ENCODE measurements at places on chromosomes 7 and 10.

- DNase-seq, result no peak
Measured at GRCh38 chr10:109178591-109178990, 744.7 kb downstream of the XPNPEP1 start.

DNA sequence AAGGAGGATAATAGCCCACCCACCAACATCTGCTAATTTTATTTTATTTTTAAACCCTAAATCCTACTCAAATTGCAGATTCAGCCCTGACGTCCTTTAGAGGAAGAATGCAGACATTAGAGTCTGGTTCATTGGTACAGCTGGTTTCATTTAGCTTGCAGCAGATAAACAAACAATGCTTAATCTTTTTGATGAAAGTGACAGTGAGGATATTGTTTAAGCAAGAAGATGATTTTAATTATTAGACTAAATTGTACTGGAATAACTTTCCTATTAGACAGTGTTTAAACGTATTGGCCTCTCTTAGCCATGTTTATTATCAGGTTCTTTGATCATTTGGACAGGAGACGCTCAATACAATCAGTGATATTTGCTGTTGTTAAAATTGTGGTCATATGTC is 164.8 kb downstream of the CDK14 start:
- no peak for DNase-seq

DNA sequence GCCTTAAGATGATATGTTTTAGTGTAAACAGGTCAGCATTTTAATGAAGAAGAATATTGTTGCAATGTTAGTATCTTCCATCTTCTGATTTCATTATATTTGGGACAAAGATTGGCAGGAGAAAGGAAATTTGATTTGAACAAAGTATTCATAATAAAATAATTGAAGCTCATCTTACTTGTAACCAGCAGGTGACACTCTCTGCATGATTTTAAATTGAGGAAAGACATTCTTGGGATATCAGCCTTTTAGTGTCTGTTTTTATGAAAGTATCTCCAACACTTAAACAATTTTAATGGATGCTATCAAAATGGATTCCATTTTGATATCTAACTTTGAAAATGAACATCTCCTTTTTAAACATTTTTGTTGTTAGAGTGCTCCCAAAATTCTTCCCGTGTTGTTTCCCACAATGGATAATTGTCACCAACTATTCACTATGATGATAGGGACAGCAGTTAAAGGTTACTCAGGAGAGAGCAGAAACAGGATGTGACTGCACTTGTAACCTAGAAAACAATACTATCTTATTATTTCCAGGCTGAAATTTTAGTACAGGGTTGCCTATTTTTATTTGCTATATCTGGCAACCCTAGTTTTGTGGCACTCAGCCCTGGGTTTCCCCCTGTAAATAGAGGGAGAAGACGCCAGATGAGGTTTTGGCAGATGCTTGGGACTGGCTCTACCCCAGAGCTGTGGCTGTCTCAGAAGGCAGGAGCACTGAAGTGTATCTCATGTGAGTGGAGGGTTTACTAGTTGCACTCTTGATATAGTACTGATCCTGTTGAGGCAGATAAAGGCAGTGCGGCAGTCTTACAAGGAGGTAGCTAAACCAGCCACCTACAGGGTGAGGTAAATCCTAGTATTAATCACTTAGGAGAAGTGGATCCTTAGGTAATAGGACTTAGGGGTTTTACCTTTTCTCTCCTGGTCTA is 31.0 kb upstream of the ABCB4 start:
- peak; percentile 20 for DNase-seq

DNA sequence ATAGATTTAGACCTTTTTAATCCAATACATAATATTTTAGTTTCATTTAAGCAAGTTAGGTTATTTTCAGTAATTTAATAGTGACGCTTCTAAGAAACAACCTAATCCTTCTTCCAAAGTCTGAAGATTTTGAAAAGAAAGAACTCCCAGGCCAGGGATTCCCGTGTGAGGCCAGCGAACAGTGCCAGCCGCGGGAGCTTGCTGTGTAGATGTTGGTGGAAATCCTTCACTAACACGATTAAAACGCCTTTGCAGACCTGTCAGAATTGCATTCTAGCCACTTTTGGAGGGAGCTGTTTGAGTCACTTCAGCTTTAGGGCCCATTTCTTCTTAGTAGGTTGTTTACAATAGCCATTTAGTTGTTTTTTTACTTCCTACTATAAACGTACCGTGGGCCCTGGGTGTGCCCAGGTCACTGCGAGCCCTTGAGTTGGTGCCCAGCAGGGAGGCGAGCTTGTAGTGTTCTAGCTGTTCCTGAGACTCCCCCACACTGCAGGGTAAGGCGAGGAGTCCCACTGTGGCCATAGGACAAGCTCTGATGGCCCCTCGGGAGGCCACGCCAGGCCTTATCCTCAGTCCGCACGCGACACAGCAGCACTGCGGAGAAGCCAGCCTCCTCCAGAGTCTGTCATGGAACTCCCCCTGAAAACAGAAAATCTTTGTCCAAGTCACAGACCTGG is 32.3 kb downstream of the PPP2R2D start:
- DNase-seq, result no peak

DNA sequence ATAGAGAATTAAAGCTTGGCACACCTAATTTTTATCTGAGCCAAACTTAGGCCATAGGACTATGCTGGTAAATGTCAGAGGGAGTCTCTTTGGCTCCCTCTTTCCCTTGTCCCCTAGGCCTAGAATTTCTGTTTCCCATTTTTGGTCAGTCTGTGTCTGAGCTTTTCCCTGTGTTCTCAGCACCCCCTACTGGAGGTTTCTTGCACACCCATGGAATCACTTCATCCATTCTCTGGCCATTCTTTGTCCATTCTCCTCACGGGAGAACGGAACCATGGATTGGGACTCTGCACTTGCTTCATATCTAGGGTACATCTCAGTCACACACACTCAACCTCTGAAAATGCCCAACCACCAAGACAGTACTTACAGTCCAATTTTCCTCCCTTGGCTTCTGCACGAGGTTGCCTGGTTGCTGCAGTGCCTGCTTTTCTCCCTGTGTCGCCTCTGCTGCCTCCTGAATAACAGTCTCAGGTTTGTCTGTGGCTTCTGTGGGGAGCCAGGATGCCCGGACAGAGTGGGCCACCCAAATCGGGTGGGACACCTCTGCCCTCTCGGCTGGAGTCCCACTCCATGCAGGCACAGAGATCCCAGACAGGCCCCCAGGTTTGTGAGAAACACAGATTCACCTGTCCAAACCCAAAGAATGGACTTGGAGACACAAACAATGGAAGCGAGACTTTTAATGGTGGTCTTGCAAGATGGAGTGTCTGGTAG is 35.1 kb upstream of the DNAH11 start:
- peak; percentile 23 for DNase-seq

DNA sequence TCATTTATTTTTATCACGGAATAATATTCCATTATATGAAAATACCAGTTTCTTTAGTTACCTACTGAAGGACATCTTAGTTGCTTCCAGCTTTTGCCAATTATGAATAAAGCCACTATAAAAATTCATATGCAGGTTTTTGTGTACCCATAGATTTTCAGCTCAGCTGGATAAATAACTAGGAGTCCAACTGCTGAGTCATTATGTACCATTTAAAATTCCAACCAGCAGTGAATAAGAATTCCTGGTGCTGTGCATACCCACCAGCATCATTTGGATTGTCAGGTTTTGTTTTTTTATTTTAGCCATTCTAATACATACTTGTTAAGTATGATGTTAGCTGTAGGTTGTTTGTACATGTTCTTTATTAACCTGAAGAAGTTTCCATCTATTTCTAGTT is 14.5 kb downstream of the FAM24B start:
- DNase-seq, result peak; percentile 66

- DNase-seq, result no peak
Measured at GRCh38 chr7:55342216-55342871, 22.8 kb upstream of the LANCL2 start.

DNA sequence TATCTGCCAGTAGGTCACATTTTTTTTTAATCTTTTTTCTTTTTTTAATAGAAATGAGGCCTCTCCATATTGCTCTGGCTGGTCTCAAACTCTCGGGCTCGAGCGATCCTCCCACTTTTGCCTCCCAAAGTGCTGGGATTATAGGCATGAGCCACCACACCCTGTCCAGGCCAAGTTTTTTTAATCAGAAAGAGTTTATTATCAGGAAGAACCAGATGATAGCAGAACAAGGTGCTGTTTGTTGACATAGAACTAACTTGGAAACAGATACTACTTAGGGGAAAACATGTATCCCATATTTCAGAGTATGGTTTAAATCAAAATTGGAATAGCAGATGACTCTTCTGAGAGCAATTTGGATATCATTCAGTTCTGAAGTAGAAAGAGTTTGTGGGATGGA is 118.6 kb downstream of the NRF1 start:
- DNase-seq, result no peak

DNA sequence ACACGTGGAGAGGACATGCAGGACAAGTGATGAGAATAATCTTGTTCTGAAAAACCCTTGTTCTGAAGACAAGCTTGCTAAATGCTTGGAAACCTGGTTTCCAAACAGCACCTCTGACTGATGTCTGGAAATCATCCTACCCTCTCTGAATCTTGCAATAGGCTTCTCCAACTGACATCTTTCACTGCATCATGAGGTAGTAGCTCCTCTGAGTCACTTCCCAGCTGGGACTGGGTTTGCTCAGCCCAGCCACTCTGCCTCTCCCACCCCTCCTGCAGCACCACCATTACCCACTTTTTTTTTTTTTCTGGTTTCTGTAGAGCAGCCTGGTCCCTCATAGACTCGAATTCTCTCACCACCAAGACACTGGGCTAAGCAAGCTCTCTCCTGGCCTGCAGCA is 919.8 kb downstream of the GRID1 start:
- DNase-seq, result no peak

- DNase-seq, result no peak
Measured at GRCh38 chr7:150845421-150845861, 6.9 kb upstream of the AOC1 start.

- peak; percentile 31 for DNase-seq
Measured at GRCh38 chr10:52864201-52865106, 91.9 kb upstream of the MBL2 start.
